Activated CD4-positive, alpha-beta T cell treated with anti-CD3 and anti-CD28 coated beads, Interleukin-2, amount 10 ng/mL, durations not matched to agents 7 days and 5 days (primary cell): ENCODE measurements at places on chromosomes 6 and 20. TPM values are rescaled to one million over a fixed set of nuclear protein-coding genes. Genes with fewer than 3 reads are reported as not detected.

NFATC2 gene
- total RNA-seq, result 68.8 TPM

DNA sequence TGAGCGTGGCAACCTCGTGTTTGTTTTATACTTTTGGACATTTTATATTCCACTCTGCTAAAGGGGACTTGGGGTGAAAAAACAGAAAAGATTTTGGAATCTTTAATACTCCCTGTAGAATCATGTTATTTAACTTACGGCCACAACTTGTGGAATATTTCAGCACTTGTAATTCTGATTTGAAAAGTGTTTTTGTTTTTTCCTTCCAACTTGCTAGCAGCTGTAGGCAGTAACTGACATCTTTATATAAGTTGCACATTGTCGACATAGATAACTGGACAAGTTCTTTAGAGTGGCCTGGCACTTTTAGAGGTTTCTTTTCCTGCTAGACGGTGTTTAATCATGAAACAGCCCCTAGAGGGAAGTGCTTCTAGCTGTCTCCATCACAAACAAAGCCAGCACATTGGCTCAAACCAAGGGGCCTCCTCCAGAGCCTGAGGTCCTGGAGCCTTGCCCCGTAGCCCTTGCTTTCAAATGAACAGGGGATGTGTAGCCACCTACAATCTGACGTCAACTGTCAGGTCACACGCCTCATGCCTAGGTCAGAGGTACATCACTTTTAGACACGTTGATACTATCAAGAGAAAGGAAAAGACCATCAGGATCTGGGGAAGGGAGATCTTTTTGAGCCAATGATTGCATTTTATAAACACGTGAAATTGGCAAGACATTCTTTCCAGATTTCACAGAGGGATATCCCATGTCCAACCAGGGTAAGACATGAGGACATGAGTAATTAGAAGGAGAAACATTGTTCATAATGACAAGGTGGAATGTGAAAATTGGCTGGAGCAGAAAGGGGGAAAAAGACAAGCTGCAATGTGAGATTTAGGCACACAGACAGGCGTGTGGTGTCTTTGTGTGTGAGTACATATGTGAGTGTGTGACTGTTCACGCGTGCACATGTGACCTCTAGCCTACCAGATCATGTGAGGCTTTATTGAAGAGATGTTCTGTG, 92.1 kb downstream of the TXNDC5 start:
- DNase-seq, result no peak
- H3K27ac ChIP-seq, result no peak overlapping the region
- H3K36me3 ChIP-seq, result no peaks in the 10 kb centered on the region
- no peak overlapping the region for H3K4me3 ChIP-seq
- peaks cover 9% of the 10 kb centered on the region for H3K27me3 ChIP-seq

SS18L1 gene
- total RNA-seq, result 19.7 TPM

GRCh38 chr6:14986370-14986769, 259.5 kb upstream of the JARID2 start:
- H3K27ac ChIP-seq, result no peak overlapping the region
- DNase-seq, result no peak
- H3K36me3 ChIP-seq, result no peaks in the 10 kb centered on the region

NT5E gene
- 6.1 TPM for total RNA-seq

PLCB1 gene
- total RNA-seq, result 1.0 TPM

FAM83D gene
- 22.5 TPM for total RNA-seq
